NCI-H187 (cell line): ENCODE measurements at places on chromosomes 2 and 18.
A peak's percentile ranks its signal among the peaks of the same experiment; 100 is the strongest.

- peak; percentile 21 for DNase-seq
These were observed 26.3 kb downstream of the B4GALT6 start for GRCh38 chr18:31657823-31658669.

DNA sequence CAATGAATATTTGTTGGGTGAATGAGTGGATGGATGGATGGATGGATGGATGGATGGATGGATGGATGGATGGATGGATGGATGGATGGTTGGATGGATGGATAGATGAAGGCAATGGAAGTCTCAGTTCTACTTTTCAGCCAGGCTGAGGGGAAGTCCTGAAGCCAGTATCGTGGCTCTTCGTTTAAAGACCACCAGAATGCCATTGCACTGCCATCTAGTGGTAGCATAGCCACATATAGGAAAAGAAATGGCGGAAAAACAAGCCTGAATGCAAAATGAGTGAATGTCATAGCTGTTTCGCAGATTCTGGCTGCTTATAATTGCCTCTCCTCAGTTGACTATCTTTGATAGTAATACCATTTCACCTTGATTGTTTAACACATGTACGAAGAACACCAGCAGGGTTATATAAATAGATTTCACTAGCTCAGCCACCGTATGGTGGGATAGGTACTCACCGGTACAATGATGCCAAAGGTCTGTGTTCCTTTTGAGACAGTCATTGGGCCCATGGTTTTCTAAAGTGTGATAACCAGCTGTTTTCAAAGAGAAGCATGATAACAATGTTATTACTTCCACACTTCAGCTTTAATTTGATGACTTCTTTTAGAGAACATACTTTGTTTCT is 62.3 kb upstream of the GREB1L start:
- DNase-seq, result peak; percentile 13

GRCh38 chr18:59885579-59886163 is 14.1 kb upstream of the PMAIP1 start:
- no peak for DNase-seq

DNA sequence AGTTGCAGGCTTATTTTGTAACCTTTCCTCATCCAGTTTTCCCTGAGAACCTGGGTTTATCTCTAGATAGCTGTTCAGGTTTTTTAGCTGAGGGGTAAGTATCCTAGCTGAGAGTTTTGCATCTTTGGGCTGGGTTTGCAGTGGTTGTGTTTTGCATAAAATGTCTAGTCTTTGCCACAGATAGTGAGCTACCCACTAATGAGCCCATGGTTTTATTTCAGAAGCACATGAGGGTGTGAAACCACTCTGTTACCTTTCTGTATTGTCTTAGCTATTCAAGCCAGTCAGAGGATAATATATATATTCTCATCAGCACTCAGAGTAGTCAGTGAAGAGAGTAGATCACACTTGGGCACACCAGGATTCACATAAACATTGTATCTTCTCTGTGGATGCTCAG is 24.6 kb upstream of the TXNDC2 start:
- DNase-seq, result no peak
